Fibroblast of the conjunctiva (primary cell): ENCODE measurements at places on chromosomes 3 and 15.

- no peak for DNase-seq
Observed at GRCh38 chr3:197331131-197331530, 32.7 kb upstream of the DLG1 start.

- no peak for DNase-seq
Observed at GRCh38 chr3:145259166-145259880, 901.7 kb downstream of the PLOD2 start.

- DNase-seq: no peak
Observed at GRCh38 chr3:101950510-101950909, 101.2 kb downstream of the NFKBIZ start.

DNA sequence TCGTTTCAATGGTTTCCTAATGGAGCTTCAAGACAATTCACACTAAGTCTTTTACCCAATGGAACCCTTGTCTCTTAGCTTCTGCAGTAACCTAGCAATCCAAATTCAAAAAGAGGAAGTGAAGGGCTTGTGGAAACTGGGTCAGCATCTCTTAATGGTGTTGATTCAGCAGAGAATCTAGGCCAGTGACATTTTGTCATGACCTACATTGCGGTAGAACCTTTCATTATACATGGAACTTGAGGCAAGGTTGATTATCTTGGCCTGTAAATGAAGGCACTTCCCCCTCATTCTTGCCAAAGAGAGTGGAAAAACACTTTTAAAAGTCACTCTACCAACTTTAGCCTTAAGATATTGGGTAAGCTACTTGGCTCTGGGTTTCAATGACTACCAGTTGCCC, 42.8 kb downstream of the C2CD4B start:
- no peak for DNase-seq

GRCh38 chr3:191774485-191774884, 313.5 kb downstream of the PYDC2 start:
- peak; percentile 3 for DNase-seq

- DNase-seq: no peak
Observed at GRCh38 chr3:53956586-53956985, 64.9 kb upstream of the SELENOK start.
